ENCODE measurements at places on chromosomes 5 and 9. TPM values are rescaled to one million over a fixed set of nuclear protein-coding genes. Genes with fewer than 3 reads are reported as not detected.

LIX1 gene
- total RNA-seq = not detected

CCL21 gene
- not detected for total RNA-seq

MARCOL gene
- total RNA-seq = not detected

FOXI1 gene
- not detected for total RNA-seq

PFN3 gene
- not detected for total RNA-seq

CMYA5 gene
- total RNA-seq = 0.34 TPM

OR13F1 gene
- not detected for total RNA-seq

NAIF1 gene
- total RNA-seq = 12.5 TPM

PTPRD gene
- 3.2 TPM for total RNA-seq

TLE1 gene
- total RNA-seq = 51.3 TPM

PCDHA3 gene
- total RNA-seq = 0.57 TPM

SUB1 gene
- 117 TPM for total RNA-seq
